ENCODE measurements at places on chromosomes 12 and 14. TPM values are rescaled to one million over a fixed set of nuclear protein-coding genes. Genes with fewer than 3 reads are reported as not detected.

DNA sequence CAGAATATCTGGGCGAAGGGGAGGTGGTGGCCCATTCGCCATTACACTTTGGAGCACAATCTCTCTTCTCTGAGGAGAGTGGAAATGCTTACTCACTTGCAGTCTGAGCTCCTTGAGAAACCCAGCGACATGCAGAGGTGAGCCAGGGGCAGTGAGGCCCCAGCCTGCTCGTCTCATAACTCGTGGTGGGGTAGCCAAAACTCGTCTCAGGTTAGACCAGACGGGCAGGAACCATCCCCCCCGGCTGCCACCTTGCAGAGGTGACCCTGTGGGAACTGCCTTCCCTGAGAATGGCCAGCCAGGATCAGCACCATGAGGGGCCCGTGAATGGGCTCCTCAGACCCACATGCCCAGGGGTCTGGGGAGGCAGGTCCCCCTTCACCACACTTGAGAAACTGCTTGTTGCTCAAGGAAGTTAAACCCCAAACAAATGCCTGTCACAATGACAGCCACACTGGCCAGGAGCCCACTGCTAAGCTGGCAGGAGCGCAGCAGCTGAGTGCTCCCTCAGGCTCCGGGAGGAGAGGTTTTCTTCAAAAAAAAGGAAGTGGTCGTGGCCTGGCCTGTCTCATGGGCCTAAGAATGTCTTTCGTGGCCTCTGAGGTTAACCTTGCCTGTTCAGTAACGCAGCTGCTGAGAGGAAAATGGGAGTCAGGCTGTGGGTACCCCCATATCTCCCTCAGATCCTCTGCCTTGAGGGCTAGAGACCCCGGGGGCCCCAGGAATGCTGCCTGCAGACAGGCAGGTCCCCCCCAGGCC lies 9.2 kb upstream of the ALDH2 start:
- H3K27me3 ChIP-seq: peaks cover 2% of the 10 kb centered on the region
- H3K27ac ChIP-seq: peak overlapping the region; percentile 64
- DNase-seq: peak; percentile 40
- peaks cover 27% of the 10 kb centered on the region for H3K4me1 ChIP-seq

DNA sequence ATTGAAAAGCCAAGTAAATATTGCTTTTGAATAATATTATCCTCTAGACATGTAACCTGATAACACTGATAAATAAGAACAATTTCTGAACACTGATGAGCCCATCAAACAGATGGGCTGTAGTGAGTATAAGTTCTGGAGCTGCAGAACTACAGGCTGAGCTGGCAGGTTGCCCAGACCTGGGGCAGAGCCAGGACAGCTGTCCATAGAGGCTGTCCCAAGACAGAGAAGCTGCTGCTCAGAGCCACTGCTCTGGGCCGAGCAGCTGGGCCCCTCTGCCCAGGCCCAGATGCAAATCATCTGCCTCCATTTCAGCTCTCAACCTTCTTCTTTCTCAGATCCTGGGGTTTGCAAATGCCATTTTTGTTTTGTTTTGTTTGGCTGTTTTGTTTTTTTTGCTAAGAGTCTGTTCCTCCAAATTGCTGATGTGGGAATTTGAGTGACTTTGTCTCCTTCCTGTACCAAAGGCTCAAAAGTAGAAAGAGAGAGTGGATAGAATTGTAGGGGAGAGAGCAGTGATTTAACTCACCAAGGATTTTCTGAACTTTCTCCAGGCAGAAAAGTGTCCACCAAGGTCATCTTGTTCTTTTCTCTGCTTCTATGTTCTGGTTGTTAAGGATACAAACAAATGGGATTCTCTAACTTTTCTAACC lies 4.0 kb upstream of the TESPA1 start:
- DNase-seq: no peak
- H3K4me1 ChIP-seq: peaks cover 66% of the 10 kb centered on the region
- H3K36me3 ChIP-seq: peaks cover 14% of the 10 kb centered on the region
- H3K4me3 ChIP-seq: no peak overlapping the region

GRCh38 chr14:75280831-75281653 lies 2.4 kb downstream of the FOS start:
- H3K27ac ChIP-seq: no peak overlapping the region
- H3K27me3 ChIP-seq: peaks cover 61% of the 10 kb centered on the region
- no peak for DNase-seq

DNA sequence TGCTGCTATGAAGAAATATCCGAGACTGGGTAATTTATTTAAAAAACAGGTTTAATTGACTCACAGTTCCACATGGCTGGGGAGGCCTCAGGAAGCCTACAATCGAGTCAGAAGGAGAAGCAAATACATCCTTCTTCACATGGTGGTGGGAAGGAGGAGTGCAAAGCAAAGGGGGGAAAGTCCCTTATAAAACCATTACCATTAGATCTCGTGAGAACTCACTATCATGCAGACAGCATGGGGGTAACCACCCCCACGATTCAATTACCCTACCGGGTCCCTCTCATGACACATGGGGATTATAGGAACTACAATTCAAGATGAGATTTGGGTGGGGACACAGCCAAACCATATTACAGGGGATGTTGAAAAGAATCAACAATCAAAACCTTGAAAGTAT lies 74.9 kb downstream of the PPM1H start:
- no peak overlapping the region for H3K27ac ChIP-seq
- H3K27me3 ChIP-seq: peaks cover 8% of the 10 kb centered on the region
- no peaks in the 10 kb centered on the region for H3K36me3 ChIP-seq
- no peak for DNase-seq
- no peak overlapping the region for H3K4me3 ChIP-seq
- no peaks in the 10 kb centered on the region for H3K4me1 ChIP-seq

DNA sequence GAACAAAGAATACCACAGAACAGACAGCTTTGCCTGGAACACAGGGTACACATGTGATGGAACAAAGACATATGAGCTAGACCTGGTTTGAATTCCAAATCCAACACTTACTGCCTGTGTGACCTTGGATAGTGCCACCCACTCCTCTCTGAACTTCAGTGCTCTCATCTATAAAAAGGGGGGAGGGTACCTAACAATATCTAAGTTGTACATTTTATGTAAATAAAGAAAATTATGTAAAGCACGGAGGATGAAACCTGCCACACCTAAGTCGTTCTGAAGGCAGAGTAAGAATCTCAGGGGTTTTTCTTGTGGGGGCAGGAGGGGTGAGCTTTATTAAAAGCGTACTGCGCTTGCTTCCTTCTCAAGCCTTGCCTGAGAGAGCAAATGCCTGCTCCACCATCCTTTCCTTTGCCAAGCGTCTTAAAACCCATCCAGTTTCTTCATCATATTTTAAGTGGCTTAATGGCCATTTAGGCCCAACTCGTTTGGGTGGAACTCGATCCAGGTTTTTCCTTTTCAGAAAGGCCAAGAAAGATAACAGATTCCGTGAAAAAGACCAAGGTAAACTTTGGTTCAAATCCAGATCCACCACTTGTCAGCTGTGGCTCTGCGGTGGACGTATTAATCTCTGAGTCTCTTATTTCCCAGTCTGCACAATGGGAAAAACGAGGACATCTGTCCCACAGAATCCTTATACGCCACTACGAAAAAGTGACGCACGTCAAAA lies 946 bp downstream of the DDX24 start:
- peak overlapping the region; percentile 100 for H3K27ac ChIP-seq
- peak overlapping the region; percentile 99 for H3K4me3 ChIP-seq
- peaks cover 60% of the 10 kb centered on the region for H3K4me1 ChIP-seq
- no peaks in the 10 kb centered on the region for H3K27me3 ChIP-seq

DNA sequence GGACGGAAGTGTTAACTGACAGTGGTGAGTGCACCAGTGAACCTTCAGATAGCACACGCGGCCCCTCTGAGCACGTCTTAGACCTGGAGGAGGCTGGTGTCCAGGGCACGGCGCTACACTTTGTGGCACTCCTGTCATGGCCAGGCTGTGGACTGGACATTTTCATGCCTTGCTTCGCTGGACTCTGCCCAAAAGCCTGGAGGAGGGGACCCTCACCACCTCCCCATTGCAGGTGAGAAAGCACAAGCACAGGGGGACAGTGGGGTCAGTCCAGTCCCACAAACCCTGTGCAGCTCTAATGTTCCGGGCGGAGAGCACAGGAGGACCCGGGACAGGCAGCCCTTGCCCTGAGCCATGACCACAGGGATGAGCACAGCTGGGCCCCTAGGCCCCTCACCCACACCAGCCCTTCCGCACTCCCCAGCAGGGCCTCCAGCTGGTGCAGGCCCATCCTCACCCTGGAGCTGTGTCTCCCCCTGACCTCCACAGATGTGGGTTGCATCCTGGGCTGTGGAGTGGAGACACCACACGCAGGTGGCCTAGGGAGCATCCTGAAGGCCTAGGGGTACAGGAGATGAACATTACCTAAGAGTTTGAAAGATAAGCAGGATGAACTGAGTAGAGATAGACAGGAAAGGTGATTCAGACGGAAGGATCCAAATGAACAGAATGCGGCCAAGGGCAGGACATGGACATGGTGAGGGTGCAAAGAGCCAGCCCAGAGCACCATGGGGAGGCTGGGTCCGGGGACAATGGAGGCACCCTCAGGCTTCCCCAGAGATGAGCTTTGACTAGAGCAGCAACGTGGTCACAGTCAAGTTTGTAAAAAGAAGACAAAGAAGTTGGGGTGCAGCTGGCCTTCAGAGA lies 132.8 kb downstream of the BCL11B start:
- H3K36me3 ChIP-seq: no peaks in the 10 kb centered on the region
- no peaks in the 10 kb centered on the region for H3K27me3 ChIP-seq
- no peak overlapping the region for H3K27ac ChIP-seq
- no peak overlapping the region for H3K4me3 ChIP-seq

DNA sequence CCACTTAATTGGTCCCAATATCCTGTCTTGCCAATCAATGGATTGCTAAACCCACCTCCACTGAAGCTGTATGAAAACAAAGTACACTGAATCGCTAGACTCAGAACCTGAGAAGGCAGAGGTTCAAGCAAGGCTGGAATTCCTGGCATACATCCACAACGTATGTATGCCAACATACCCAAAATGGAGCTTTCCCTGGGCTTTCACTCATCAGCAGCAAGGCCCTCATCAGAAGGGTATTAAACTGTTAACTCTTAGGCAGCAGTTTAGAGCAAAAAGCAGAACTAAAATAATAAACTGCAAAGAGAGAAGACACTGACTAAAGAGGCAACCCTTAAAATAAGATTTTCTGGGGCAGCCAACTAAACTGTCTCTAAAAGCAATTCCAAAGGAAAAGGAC lies 13.6 kb downstream of the MED13L start:
- H3K27ac ChIP-seq: no peak overlapping the region
- peaks cover 3% of the 10 kb centered on the region for H3K36me3 ChIP-seq
- no peaks in the 10 kb centered on the region for H3K27me3 ChIP-seq
- peaks cover 34% of the 10 kb centered on the region for H3K4me1 ChIP-seq
- DNase-seq: no peak
- H3K4me3 ChIP-seq: no peak overlapping the region

DNA sequence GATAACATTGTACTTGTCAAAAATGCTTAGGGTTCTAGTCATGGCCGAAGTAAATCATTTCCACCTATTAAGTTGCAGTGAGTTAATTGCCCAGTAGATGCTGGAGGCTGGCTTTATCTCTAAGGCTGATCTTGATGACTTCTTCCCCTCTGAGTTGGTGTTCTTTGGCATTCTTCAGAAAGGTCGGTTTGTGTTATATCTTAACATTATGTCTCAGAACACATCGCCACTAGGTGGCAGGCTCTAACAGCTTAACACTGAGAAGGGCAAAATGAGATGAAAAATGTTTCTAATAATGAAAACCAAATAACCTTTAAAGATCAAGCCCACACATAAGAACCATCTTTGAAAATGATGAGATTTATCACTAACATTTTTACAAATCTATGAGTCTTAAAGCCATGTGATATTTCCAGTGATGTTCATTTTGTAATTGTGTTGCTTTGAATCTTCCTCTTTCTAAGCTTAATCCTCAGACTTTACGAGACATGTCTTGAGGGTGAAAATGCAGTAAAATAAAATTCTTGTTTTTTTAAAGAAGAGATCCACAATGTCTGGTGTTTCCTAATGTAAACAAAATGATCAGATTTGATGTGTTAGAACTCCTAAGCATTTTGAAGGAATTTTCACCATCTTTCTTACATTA lies 28.6 kb downstream of the SUDS3 start:
- H3K27me3 ChIP-seq: no peaks in the 10 kb centered on the region
- no peak overlapping the region for H3K27ac ChIP-seq
- H3K4me1 ChIP-seq: no peaks in the 10 kb centered on the region
- peak; percentile 73 for DNase-seq

GRCh38 chr14:45743884-45744283 lies 490.9 kb upstream of the MIS18BP1 start:
- H3K27me3 ChIP-seq: no peaks in the 10 kb centered on the region
- no peaks in the 10 kb centered on the region for H3K36me3 ChIP-seq
- H3K4me1 ChIP-seq: no peaks in the 10 kb centered on the region

- no peak for DNase-seq
- no peak overlapping the region for H3K4me3 ChIP-seq
- H3K4me1 ChIP-seq: no peaks in the 10 kb centered on the region
- H3K27me3 ChIP-seq: peaks cover 3% of the 10 kb centered on the region
- H3K27ac ChIP-seq: no peak overlapping the region
Observed at GRCh38 chr12:20514598-20514997, 146.3 kb downstream of the PDE3A start.

DNA sequence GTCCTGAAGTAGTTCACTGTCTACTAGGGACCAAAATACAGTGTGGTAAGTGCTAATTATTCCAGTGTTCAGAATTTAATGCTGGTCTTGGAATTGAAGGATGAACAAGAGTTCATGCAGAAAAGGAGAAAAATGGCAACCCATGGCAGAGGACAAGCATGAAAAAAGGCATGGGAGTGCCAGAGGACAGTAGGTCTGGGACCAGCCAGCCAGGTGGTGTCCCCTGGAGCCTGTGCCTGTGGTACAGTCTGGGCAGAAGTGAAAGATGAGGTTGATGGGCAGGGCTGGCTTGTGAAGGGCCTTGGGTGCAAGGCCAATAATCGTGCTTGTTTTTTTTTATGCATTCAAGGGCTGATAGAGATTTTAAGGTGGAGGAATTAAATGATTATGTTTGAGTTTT lies 21.0 kb downstream of the C12orf75 start:
- H3K4me1 ChIP-seq: peaks cover 62% of the 10 kb centered on the region
- H3K27ac ChIP-seq: no peak overlapping the region
- H3K4me3 ChIP-seq: no peak overlapping the region
- H3K27me3 ChIP-seq: no peaks in the 10 kb centered on the region
- no peak for DNase-seq

- no peak overlapping the region for H3K4me3 ChIP-seq
- DNase-seq: no peak
- H3K36me3 ChIP-seq: peaks cover 31% of the 10 kb centered on the region
- H3K27me3 ChIP-seq: no peaks in the 10 kb centered on the region
- peaks cover 57% of the 10 kb centered on the region for H3K4me1 ChIP-seq
Observed at GRCh38 chr12:54273981-54274380, 5.9 kb downstream of the CBX5 start.

GRCh38 chr14:51981218-51981854 lies 8.0 kb upstream of the RTRAF start:
- no peak overlapping the region for H3K27ac ChIP-seq
- H3K4me1 ChIP-seq: peaks cover 18% of the 10 kb centered on the region
- H3K4me3 ChIP-seq: no peak overlapping the region
- H3K27me3 ChIP-seq: no peaks in the 10 kb centered on the region
- no peak for DNase-seq

RDH11 gene
- total RNA-seq: 37.9 TPM

SLCO1C1 gene
- not detected for total RNA-seq

POTEM gene
- total RNA-seq: not detected

ARG2 gene
- 1.0 TPM for total RNA-seq

CHFR gene
- 71.4 TPM for total RNA-seq
